NCI-H526 (cell line): ENCODE measurements at places on chromosomes 16 and 17.

GRCh38 chr17:49746791-49747490 lies 17.0 kb downstream of the FAM117A start:
- DNase-seq = no peak

- DNase-seq = no peak
These were observed 29.3 kb downstream of the STH start for GRCh38 chr17:46028374-46028773.

- DNase-seq = no peak
These were observed 1.3 kb downstream of the RAD51C start for GRCh38 chr17:58693751-58694150.

- DNase-seq = no peak
These were observed 50.2 kb downstream of the CDK5R1 start for GRCh38 chr17:32536736-32537643.

GRCh38 chr17:34797720-34798119 lies 163.5 kb downstream of the CCT6B start:
- DNase-seq = no peak

GRCh38 chr17:44751806-44752205 lies 7.0 kb upstream of the ADAM11 start:
- no peak for DNase-seq

GRCh38 chr16:27401768-27402568 lies at the start of gene IL21R:
Gene IL21R (plus strand): TSS chr16:27402174. CDS start chr16:27430072, 27,898 bp downstream.
- peak; percentile 20 for DNase-seq

DNA sequence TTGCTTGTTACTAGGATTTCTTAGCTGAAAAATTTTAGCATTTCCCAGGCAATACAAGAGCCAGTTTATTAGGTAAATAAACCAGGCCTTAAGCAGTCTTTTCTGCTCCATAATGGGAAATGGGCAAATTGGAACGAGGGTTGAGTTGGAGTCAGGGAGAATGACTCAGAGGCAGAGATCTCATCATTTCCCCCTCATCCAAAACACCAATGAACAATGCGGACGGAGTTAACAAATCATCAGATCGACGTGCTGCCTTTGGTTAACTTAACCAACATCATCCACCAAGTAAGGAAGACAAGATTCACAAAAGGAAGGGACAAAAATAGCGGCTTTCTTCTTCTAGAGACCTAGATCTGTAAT lies 243.5 kb downstream of the STX8 start:
- DNase-seq = no peak

- DNase-seq = no peak
These were observed 41.4 kb downstream of the LIG3 start for GRCh38 chr17:35021520-35022380.

- DNase-seq = peak; percentile 80
These were observed 66.9 kb upstream of the SDK2 start for GRCh38 chr17:73711184-73711583.

DNA sequence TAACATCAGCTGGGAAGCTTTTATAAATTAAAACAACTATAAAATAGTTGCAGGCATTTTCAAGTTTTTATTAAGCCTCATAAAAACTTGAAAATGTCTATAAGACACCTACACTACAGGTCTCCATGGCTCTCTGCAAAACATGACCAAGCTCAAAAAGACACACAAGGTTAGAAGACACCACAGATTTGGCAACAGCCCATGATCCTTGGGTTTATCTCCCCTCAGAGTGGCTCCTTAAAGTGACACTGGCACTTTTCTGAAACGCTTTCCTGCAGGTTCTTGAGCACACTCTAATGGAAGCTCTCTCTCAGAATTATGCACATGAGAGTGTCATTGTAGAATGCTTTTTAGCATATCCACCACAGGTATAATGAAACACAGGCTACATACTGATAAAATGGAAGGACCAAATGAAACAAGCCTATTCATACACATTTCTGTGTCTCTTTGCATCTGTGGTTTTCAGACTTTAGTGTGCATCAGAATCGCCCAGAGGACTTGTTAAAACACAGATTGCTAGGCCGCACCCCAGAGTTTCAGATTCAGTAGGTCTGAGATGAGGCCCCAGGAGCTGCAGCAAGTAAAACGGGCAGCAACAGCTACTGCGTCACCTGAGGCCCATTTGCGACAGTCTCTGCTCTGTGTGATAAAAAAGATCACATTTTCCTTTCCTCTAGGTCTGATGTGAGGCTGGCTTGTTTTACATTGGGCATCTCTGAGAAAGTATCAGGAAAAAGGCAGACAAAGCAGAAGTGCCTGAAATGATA lies 75.0 kb upstream of the WSB1 start:
- DNase-seq = no peak

- DNase-seq = no peak
These were observed 27.3 kb upstream of the ITGA2B start for GRCh38 chr17:44416558-44417289.

DNA sequence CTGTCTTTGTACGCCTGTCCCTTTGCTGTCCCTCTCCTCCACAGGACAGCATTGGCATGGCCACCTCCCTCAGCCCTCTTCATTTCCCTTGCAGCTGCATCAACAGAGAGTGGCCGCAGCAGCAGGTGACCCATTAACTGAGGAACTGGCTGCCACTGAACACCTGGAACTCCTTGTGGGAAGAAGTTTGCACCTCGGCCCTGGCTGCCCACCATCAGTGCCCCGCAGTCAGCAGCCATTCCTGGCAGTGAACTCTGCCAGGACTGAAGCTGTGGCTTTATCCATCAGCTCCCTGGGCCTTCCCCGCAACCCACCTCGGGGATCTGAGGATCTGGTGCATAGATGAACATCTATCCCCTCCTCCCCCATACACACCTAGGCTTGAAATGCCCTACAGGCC lies 13.1 kb upstream of the RNF135 start:
- no peak for DNase-seq

GRCh38 chr17:77721846-77722160 lies 236.7 kb upstream of the TNRC6C start:
- no peak for DNase-seq

DNA sequence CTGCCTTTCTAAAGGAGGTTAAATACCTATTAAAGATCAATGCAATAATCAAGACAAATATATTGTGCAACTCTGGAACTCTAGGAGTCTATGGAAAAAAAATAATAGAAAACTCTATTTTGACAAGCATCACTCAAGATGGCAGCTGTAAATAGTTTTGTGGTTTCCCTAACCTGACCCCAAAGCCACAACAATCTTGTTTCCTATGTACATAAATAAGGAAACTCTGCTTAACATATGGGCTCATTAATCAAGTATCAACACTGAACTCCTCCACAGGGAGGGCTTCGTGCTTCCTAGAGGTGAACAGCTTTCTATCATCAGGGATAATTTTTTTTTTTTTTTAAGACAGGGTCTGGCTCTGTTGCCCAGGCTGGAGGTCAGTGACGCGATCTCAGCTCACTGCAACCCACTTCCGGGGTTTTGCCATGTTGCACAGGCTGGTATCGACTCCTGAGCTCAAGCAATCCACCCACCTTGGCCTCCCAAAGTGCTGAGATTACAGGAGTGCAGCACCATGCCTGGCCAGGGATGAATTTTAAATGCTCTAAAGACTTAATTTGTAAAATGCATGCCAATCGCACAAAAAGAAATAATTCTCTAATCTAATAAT lies 42.5 kb downstream of the ARHGAP17 start:
- DNase-seq = no peak

DNA sequence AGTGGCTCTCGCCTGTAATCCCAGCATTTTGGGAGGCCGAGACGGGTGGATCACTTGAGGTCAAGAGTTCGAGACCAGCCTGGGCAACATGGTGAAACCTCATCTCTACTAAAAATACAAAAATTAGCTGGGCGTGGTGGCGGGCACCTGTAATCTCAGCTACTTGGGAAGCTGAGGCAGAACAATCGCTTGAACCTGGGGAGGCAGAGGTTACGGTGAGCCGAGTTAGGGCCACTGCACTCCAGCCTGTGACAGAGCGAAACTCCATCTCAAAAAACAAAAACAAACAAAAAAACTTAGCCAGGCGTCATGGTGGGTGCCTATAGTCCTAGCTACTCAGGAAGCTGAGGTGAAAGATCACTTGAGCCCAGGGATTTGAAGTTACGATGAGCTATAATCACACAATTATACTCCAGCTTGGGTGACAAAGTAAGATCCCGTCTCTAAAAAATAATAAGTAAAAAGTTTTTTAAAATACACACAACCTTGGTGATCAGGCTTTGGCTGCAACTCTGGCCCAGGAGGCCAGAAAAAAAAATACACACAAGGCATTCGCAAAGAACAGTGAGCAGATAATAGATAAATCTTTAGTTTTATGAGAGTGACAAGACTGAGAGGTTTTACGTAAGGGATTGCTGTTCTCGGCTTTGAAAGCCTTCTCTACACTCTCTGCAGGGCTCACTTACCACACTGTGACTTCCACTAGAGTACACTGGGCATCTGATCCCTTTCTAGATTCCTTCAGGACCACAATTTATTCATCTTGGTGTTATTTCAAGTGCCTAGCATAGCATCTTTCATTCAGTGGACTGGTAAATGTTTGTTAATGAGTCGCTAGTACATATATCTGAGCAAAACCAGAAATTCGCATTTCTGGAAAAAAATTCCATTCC lies 5.9 kb downstream of the GSPT1 start:
- no peak for DNase-seq
